ENCODE measurements at places on chromosomes 7 and 10. TPM values are rescaled to one million over a fixed set of nuclear protein-coding genes. Genes with fewer than 3 reads are reported as not detected.

- no peaks in the 10 kb centered on the region for H3K36me3 ChIP-seq
- no peaks in the 10 kb centered on the region for H3K27me3 ChIP-seq
- no peak overlapping the region for H3K4me3 ChIP-seq
- H3K27ac ChIP-seq: no peak overlapping the region
Observed at GRCh38 chr7:37092548-37092947, 356.1 kb downstream of the ELMO1 start.

DNA sequence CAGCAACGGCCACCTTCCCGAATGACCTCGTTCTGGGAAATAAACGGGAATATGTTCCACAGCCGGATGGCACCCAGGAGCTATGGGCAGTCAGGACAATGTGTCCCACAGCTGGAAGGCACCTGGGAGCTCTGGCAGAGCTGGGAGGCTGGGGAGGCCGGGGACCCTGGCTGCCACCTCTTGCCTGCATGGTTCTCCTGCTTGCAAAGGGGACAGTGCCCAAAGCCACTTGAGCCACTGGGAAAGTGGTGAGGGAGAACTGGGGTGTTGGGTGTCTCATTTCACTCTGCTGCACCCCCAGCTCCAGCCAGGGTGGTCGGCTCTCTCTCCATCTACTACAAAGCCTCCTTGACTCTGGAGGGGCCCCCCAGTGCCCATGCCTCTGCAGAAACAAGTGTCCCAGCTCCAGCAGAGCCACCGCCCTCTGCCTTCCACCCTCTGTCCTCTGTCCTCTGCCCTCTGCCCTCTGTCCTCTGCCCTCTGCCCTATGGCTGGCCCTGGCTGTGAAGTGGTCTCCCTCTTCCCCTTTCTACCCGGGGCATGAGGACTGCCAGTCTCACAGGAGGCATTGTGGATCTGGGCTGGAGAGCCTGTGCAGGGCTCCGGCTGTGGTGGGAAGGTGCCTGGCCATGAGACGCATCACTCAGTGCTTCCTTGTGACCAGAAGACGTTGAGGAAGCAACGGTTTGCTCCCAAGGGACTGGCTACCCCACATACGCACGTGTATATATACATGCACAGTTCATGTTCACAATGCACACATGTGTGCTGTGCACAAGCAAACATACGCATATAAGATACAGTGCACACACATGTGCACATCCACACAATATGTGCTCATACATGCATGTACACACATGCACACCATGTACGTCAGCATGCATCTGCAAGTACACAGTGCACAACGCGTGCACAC is 21.5 kb upstream of the INPP5A start:
- no peak overlapping the region for H3K4me3 ChIP-seq
- H3K27ac ChIP-seq: no peak overlapping the region
- no peaks in the 10 kb centered on the region for H3K27me3 ChIP-seq
- no peak for DNase-seq
- H3K36me3 ChIP-seq: no peaks in the 10 kb centered on the region

TMEM72 gene
- 0.80 TPM for total RNA-seq

DNA sequence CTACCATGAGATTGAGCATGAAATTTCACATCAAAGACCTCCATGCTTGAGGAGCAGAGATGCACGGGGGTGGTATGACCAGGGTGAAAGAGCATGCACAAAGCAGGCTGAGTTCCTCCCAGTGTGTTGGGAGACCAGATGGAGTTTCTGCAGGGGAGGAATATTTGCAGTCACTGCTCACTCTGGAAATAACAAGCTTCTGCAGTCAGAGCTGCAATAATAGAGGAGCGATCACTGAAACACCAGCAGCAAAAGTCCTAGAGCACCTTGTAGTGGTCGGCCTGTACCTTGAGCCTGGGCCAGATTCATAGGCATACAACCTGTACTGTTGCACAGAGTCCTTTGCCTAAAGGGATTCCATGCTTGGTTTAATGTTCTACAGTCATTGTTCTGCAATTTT is 184.5 kb upstream of the SP8 start:
- H3K27ac ChIP-seq: no peak overlapping the region
- H3K27me3 ChIP-seq: peaks cover 72% of the 10 kb centered on the region
- no peak for DNase-seq
- no peaks in the 10 kb centered on the region for H3K36me3 ChIP-seq
- no peaks in the 10 kb centered on the region for H3K4me1 ChIP-seq

VAX1 gene
- 65.1 TPM for total RNA-seq

GRCh38 chr7:128108129-128108528 is 76.9 kb upstream of the LRRC4 start:
- no peak overlapping the region for H3K4me3 ChIP-seq
- no peak for DNase-seq
- peaks cover 9% of the 10 kb centered on the region for H3K27me3 ChIP-seq
- H3K36me3 ChIP-seq: no peaks in the 10 kb centered on the region
- H3K4me1 ChIP-seq: peaks cover 9% of the 10 kb centered on the region
- H3K27ac ChIP-seq: no peak overlapping the region

DNA sequence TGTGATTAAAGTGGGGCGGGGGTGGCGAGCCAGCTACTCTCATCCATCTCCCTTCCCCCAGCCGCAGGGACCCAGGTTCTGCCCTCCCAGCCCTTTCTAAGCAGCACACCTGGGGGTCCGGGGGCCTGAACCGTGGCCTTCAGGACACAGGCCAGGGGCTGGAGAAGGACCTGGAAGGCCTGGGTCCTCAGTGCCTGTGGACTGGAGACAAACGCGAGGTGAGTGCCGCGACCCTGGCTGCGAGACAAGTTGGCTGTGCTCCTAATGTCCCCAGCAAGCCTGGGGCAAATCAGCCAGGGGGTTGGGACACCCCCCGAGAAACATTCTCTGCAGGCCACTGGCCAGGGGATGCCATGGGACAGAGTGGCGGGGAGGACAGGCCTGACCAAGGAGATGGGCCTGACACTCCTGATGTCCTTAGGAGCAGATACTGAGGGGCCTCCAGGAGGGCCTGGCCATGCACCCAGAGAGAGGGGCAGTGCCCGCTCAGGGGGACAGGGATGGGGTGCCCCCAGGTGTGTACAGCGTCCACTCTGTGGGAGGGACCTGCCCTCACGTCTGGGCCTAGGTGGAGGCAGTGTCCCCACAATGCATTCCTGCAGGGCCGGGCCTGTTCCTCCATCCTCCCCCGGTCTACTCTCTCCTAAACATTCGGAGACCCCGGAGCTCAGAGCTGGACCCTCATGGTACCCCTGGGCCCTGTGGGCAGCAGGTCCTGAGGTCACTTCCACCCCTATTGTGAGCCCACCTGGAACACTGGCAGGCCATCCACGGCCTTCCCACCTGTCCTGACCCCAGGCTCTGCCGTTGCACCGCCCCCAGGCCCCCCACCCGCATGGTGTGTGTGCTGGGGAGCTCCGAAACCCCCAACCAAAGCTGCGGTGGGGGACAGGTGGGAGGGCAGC is 13.1 kb downstream of the BRAT1 start:
- H3K36me3 ChIP-seq: peaks cover 65% of the 10 kb centered on the region
- no peak overlapping the region for H3K27ac ChIP-seq
- no peaks in the 10 kb centered on the region for H3K4me1 ChIP-seq
- H3K4me3 ChIP-seq: no peak overlapping the region
- DNase-seq: no peak

GRCh38 chr7:33087858-33088257 is 21.3 kb downstream of the RP9 start:
- H3K27me3 ChIP-seq: no peaks in the 10 kb centered on the region
- no peaks in the 10 kb centered on the region for H3K4me1 ChIP-seq
- no peak for DNase-seq

GRCh38 chr7:139431010-139431409 is 52.5 kb downstream of the KLRG2 start:
- no peak overlapping the region for H3K4me3 ChIP-seq
- peaks cover 3% of the 10 kb centered on the region for H3K36me3 ChIP-seq
- H3K4me1 ChIP-seq: no peaks in the 10 kb centered on the region
- no peaks in the 10 kb centered on the region for H3K27me3 ChIP-seq
- no peak overlapping the region for H3K27ac ChIP-seq

- no peak overlapping the region for H3K4me3 ChIP-seq
- H3K36me3 ChIP-seq: no peaks in the 10 kb centered on the region
- DNase-seq: peak; percentile 94
- H3K27me3 ChIP-seq: no peaks in the 10 kb centered on the region
- H3K4me1 ChIP-seq: no peaks in the 10 kb centered on the region
Observed at GRCh38 chr10:44857363-44858016, 53.6 kb upstream of the TMEM72 start.

TTYH3 gene
- total RNA-seq: 256 TPM

UPK3B gene
- total RNA-seq: 1.4 TPM

GDF10 gene
- 0.52 TPM for total RNA-seq

DNA sequence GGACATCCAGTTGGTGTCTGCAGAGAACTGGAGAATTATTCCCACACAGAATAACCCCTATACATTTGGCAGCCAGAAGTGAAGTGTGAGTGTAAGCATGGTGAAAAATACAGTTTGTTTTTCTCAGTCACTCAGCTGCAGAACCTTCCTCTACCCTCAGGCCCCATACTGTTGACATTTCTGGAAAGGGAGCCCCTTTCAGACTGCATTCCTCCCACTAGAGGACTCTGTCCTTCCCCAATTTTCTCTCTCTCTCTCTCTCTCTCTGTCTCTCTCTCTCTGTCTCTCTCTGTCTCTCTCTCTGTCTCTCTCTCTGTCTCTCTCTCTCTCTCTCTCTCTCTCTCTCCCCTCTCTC is 86.8 kb upstream of the STEAP1B start:
- H3K4me1 ChIP-seq: peaks cover 7% of the 10 kb centered on the region
- no peaks in the 10 kb centered on the region for H3K36me3 ChIP-seq
- H3K27ac ChIP-seq: no peak overlapping the region
- H3K4me3 ChIP-seq: no peak overlapping the region

DNA sequence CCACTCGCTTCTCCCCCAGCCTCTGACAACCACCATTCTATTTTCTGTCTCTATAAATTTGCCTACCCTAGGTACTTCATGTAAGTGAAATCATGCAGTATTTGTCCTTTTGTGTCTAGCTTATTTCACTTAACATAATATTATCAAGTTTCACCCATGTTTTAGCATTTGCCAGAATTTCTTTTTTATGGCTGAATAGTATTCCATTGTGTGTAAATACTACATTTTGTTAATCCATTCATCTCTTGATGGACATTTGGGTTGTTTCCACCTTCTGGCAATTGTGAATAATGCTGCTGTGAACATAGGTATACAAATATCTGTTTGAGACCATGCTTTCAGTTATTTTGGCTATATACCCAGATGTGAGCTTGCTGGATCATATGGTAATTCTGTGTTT is 57.4 kb upstream of the TRIM8 start:
- DNase-seq: no peak
- no peak overlapping the region for H3K27ac ChIP-seq
- H3K4me1 ChIP-seq: no peaks in the 10 kb centered on the region
- H3K27me3 ChIP-seq: no peaks in the 10 kb centered on the region
- H3K36me3 ChIP-seq: no peaks in the 10 kb centered on the region

DNA sequence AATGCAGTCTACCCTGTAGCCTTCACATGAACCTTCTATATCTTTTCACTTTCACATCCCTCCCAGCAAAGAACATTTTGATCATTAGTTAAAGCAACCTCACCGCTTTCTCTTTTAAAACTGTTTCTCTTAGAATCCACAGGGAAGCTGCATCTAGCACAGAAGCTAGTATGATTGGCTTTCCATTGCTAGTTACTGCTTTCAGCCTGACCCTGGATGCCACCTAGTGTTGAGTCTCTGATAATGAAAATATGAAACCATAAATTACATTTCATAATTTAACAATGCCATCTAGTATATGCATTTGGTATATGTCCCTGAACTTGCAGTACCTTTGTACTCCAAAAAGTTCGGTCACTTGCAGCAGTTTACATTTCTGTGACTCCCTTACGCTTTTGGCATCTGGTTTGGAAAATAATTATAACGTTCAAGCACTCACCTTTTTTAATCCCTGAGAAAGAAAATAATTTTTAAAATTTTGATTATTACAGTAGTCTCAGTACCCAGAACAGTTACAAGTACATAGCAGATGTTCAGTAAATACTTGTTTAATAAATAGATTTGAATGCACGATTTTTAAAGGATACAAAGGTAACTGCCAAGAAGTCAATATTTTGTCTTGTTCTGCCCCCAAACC is 22.7 kb downstream of the CISD1 start:
- H3K4me3 ChIP-seq: no peak overlapping the region
- no peak overlapping the region for H3K27ac ChIP-seq
- peak; percentile 67 for DNase-seq

DNA sequence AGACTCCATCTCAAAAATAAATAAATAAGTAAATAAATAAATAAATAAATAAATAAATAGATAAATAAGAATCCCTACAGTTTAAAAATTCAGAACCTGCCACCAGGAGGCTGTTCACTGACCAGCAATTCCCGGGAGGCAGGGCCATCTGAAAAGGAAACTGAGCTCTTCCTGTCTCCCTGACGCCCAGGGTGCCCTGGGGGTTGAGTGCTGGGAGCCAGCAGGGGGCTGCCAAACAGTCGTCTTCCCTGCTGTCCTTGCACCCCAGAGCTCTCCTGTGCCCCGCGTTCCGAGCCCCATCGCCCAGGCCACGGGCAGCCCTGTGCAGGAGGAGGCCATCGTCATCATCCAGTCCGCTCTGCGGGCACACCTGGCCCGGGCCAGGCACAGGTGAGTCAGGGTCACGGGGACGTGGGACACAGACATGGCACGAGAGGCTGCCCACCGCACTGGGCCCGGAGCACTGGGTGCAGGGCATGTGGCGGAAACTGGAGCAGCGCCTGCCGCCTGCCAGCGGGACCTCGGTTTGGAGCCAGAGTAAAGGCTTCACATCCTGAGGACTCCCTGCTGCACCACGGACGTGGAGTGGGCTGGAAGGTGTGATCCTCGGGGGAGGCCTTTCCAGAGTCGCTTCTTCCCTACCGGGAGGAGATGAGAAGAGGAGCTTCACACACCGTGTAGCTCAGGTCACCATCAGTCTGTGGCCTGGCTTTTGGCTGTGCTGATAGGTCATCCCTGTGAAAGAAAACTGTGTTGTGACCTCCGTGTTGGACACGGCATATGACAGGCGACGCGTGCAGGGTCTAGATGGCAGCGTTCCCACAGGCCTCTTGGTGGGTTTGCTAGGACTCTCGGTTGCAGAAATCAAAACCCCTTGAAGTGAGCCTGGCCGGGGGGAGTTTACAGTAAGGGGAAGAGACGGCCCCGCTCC is 25.9 kb upstream of the TTYH3 start:
- no peak for DNase-seq
- no peaks in the 10 kb centered on the region for H3K4me1 ChIP-seq
- no peaks in the 10 kb centered on the region for H3K27me3 ChIP-seq
- H3K36me3 ChIP-seq: peaks cover 3% of the 10 kb centered on the region

DNA sequence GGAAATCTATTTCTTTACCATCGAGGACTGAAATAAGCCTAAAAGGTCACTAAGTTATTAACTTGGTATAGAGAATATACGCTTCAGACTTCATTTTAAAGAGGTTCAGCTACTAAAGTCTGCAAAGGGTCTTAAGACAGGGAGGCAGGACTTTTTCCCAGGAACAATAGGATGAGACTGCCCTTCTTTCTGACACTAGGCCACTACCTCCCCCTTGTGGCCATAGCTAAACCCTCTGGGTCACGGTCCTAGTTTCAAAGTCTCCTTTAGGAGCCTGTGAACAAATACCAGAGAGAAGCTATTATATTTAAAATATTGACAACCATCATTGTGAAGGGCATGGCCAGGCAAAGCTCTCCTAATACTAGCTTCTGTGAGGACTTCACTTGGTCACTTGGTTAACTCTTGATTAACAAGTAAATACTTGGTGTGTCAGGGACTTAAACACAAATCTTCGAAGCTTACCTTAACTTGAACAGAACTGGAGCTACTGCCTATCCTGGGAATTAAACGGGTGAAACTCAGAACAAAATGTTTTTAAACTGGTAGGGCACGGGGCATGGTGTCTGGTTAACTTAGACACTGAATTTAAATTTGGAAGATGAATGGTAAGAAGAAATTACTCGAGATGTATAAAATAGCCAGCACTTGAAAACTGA is 75.6 kb downstream of the CCDC6 start:
- peaks cover 2% of the 10 kb centered on the region for H3K36me3 ChIP-seq
- H3K4me3 ChIP-seq: no peak overlapping the region
- no peaks in the 10 kb centered on the region for H3K4me1 ChIP-seq
- no peak overlapping the region for H3K27ac ChIP-seq
- no peaks in the 10 kb centered on the region for H3K27me3 ChIP-seq
- peak; percentile 71 for DNase-seq

LRGUK gene
- 0.54 TPM for total RNA-seq

PPP3CB gene
- 60.2 TPM for total RNA-seq

All from A673 (cell line).